ENCODE measurements at places on chromosomes 1 and 21. TPM values are rescaled to one million over a fixed set of nuclear protein-coding genes. Genes with fewer than 3 reads are reported as not detected.
A peak's percentile ranks its signal among the peaks of the same experiment; 100 is the strongest.

DNA sequence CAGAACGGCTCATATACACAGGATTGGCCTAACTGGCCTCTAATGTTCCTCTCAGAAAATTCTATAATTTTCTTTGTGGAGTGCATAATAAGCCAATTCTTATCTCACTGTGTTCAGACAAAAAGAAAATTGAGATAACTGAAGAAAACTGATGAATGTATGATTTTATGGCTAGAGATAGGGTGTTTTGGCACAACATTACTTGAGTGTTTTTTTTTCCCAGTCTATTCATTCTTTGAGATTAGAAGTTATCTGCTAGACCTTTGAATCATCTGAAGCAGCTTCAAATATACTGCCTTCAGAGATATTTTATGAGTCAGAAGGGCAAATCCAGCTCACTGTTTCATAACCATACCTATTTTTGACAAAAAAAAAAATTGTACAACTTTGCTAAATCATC is 85.6 kb downstream of the VAV3 start:
- H3K27ac ChIP-seq: no peak overlapping the region
- DNase-seq: no peak
- no peaks in the 10 kb centered on the region for H3K27me3 ChIP-seq
- H3K4me1 ChIP-seq: peaks cover 3% of the 10 kb centered on the region

GRCh38 chr1:90534663-90535295 is 182.3 kb downstream of the BARHL2 start:
- DNase-seq: no peak
- no peaks in the 10 kb centered on the region for H3K27me3 ChIP-seq
- H3K27ac ChIP-seq: no peak overlapping the region
- no peak overlapping the region for H3K4me3 ChIP-seq
- no peaks in the 10 kb centered on the region for H3K4me1 ChIP-seq
- H3K36me3 ChIP-seq: no peaks in the 10 kb centered on the region

DNA sequence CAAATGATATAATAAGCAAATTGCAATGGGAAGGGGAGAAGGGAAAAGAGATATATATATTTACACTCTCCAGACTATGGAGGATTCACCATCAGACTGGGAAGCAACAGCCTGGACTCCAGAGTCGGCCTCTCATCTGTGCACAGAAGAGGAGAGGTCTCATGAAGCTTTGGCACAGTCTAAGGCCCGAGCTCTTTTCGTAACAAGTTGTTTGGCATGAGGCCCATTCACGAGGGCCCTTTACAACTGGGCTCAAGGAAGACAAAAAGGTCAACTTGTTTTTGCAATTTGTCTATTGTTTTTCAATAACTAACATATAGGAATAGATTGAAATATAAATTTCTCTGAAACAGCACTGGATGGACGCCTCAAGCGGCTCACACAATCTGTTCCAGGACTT is 66.7 kb upstream of the AJAP1 start:
- H3K36me3 ChIP-seq: no peaks in the 10 kb centered on the region
- no peaks in the 10 kb centered on the region for H3K4me1 ChIP-seq
- no peak overlapping the region for H3K27ac ChIP-seq
- H3K4me3 ChIP-seq: no peak overlapping the region
- no peak for DNase-seq

DNA sequence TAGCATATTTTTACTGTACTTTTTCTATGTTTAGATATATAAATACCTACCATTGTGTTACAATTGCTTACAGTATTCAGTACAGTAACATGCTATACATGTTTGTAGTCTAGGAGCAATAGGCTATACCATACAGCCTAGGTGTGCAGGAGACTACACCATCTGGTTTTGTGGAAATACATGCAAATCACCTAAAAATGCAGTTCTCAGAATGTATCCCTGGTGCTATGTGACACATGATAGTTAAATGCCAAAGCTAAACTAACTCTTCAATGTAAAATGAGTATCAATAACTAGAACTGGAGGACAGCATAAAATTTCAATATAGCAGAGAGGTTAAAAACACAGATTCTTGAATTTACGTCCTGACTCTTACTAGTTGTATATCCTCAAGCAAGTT is 14.8 kb downstream of the NUCKS1 start:
- no peak overlapping the region for H3K27ac ChIP-seq
- H3K4me3 ChIP-seq: no peak overlapping the region
- H3K36me3 ChIP-seq: peaks cover 22% of the 10 kb centered on the region
- no peaks in the 10 kb centered on the region for H3K27me3 ChIP-seq

GRCh38 chr1:117401761-117402160 is 34.5 kb downstream of the MAN1A2 start:
- no peaks in the 10 kb centered on the region for H3K4me1 ChIP-seq
- H3K27ac ChIP-seq: no peak overlapping the region
- no peaks in the 10 kb centered on the region for H3K36me3 ChIP-seq
- H3K4me3 ChIP-seq: no peak overlapping the region
- DNase-seq: no peak

DNA sequence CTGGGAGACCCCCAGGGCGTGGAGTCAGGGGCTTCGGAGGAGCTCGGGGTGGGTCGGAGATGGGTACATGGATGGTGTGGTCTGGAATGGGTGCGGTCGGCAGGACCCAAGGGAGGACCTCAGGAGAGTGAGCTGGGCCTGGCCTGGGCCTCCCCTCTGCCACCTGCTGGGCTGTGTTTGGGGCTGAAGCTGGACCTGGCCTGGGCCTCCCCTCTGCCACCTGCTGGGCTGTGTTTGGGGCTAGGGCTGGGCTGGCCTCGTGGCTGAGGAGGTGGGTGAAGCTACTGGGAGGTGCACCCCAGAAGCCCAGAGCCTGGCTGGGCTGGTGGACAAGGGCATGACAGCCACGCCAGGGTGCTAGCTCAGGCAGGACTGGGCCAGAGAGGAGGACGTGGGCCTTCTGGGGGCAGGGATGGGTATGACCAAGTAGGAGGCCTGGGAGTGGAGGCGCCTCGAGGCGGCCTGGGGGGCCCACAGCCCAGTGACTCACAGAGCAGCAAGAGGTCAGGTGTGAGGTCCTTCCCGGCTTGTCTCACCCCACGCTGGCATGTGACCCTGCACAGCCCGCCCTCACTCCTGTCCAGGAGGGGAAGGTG is 14.5 kb downstream of the SAMD11 start:
- no peak overlapping the region for H3K4me3 ChIP-seq
- H3K27me3 ChIP-seq: no peaks in the 10 kb centered on the region
- H3K27ac ChIP-seq: no peak overlapping the region
- peaks cover 3% of the 10 kb centered on the region for H3K36me3 ChIP-seq

DNA sequence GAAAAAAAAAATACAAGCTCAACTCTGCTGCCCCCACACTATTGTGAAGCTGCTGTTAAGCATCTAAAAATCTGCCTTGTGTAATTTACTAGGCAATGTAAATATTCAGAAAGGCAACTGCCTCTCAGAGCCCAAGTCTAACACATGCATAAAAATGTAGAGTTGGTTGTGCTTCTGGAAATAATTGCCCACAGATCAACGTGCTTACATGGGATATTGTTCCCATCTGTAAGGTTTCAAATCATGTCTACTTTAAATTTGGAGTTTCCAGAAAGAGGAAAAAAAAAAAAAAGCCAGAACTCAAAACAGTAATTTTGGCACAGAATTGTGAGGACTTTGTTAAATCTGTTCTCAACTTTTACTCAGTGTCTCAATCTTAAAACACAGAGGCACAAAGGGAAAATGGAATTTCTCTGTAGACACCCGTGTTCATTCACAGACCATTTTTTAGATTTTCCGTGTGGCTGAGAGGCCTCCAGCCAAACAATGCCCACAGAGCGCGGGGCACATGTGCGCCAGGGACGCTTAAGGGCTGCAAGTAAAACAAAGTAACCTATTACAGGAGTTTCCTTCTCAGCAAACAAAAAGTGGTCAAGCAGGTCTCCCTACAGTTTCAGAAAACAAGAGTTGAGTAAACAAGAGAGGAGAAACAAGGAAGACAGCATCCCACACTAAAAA is 115.5 kb downstream of the RERE start:
- peaks cover 25% of the 10 kb centered on the region for H3K4me1 ChIP-seq
- no peaks in the 10 kb centered on the region for H3K36me3 ChIP-seq
- H3K4me3 ChIP-seq: peak overlapping the region; percentile 77
- no peaks in the 10 kb centered on the region for H3K27me3 ChIP-seq
- peak; percentile 65 for DNase-seq

- peaks cover 13% of the 10 kb centered on the region for H3K4me1 ChIP-seq
- no peaks in the 10 kb centered on the region for H3K36me3 ChIP-seq
- no peak for DNase-seq
- no peak overlapping the region for H3K27ac ChIP-seq
Measured at GRCh38 chr1:15282810-15283474, 35.9 kb downstream of the FHAD1 start.

GRCh38 chr21:41752231-41752681 is 14.6 kb downstream of the RIPK4 start:
- H3K4me3 ChIP-seq: no peak overlapping the region
- no peaks in the 10 kb centered on the region for H3K27me3 ChIP-seq
- H3K27ac ChIP-seq: no peak overlapping the region
- DNase-seq: peak; percentile 96

GRCh38 chr1:20380616-20381035 is 90.0 kb downstream of the VWA5B1 start:
- peaks cover 34% of the 10 kb centered on the region for H3K27me3 ChIP-seq
- no peaks in the 10 kb centered on the region for H3K36me3 ChIP-seq
- peaks cover 9% of the 10 kb centered on the region for H3K4me1 ChIP-seq
- no peak overlapping the region for H3K4me3 ChIP-seq
- peak; percentile 91 for DNase-seq

- no peaks in the 10 kb centered on the region for H3K27me3 ChIP-seq
- DNase-seq: peak; percentile 93
- H3K36me3 ChIP-seq: no peaks in the 10 kb centered on the region
- H3K27ac ChIP-seq: no peak overlapping the region
- no peak overlapping the region for H3K4me3 ChIP-seq
- H3K4me1 ChIP-seq: peaks cover 13% of the 10 kb centered on the region
Measured at GRCh38 chr1:41476807-41477361, 7.6 kb downstream of the EDN2 start.

DNA sequence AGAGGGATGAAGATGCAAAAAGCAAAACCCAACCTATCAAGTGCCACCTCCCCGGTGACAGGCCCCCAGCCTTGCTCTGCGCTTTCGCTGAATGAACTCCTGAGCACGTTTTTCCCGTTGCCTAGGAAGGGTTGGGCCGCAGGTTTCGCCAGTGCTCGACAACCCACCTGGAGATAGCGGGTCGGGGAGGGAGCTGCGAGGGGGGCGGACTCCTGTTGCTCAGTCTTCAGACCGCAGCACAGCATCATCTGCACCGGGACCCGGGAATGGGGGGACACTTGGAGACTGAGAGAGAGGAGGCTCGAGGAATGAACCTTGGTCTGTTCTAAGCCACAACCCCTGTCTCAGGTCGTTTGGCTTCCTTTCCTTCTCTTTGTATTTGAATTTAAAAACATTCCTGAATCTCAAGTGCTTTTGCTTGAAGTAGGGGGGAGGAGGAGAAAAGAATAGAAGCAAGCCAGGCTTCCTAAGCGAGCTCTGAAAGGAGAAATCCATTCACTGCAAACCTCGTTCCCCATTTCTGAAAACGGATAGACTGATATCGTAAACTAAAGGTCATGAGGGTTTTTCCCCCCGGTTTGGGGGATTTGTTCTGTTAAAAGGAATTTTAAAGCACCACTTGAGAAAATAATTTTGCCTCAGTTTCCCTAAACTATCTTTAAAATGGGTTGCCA is 1.2 kb downstream of the AK5 start:
- H3K4me3 ChIP-seq: peak overlapping the region; percentile 85
- H3K36me3 ChIP-seq: no peaks in the 10 kb centered on the region
- no peak overlapping the region for H3K27ac ChIP-seq
- H3K4me1 ChIP-seq: peaks cover 10% of the 10 kb centered on the region

DNA sequence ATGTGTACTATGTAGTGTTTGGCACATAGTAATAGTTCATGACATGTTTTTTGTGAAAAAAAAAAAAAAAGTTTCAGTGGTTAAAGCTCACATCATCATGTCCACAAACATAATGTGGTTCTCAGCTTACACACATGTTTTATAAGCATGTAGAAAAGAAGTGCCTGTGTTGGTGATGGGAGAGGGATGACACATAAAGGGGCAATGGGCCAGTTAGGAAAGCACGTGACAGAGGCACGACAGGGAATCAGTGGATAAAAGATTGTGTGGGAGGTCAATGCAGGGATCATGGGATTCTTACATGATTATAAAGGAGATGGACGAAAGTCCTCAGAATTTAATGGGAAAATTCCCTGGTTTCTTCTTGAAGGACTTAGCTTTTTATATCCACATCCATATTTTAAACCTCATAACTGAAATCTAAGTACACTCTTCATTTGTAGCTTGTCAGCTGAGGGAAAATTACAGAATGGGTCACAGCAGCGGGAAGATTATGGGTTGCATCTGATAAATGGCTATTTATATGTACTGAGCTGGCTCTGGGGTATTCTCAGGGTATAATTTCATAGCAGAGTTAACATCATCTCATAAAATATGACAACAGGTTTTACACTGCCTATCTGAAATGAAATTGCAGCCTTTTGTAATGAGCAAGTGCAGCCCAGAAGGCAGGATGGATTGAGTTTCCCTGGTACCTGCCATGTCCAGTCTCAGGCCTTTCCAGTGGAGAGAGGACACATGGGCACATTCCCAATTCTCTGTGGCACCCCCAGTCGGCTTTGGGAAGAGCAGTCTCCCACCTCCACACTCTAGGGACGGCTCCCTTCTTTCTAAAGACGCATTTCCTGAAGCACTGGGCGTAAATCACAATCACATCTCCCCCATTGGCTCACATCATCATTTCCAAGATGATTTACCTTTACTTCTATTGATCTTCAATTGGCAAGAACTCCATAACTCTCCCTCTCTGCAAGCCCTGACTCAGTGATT is 42.3 kb upstream of the NHLH2 start:
- no peak overlapping the region for H3K4me3 ChIP-seq
- no peak for DNase-seq
- H3K27me3 ChIP-seq: peaks cover 3% of the 10 kb centered on the region
- no peaks in the 10 kb centered on the region for H3K4me1 ChIP-seq
- H3K27ac ChIP-seq: no peak overlapping the region
- no peaks in the 10 kb centered on the region for H3K36me3 ChIP-seq

DNA sequence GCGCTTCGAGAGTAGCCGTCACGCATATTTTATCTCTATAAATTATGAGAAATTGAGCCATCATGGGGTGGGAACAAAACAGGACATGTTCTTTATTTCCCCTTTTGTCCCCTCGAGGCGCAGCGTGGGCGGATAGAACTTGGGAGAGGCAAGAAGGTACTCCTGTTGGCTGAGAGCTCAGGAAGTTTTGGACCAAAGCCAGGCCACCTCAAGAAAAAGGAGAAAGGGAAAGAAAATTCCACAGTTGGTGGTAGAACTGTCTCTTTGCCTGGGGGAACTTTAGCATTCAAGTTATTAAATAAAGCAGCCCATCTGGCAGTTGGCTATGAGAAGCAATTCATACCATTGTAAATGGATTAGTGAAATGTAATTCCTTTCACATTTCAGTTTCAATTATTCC is 76.4 kb upstream of the DSCAM start:
- H3K27me3 ChIP-seq: no peaks in the 10 kb centered on the region
- DNase-seq: no peak
- no peaks in the 10 kb centered on the region for H3K36me3 ChIP-seq
- H3K4me1 ChIP-seq: no peaks in the 10 kb centered on the region

GRCh38 chr1:42742141-42742540 is 2.1 kb upstream of the CLDN19 start:
- DNase-seq: peak; percentile 60
- no peak overlapping the region for H3K4me3 ChIP-seq
- H3K27me3 ChIP-seq: no peaks in the 10 kb centered on the region

Gene CRYAA
- not detected for total RNA-seq

Gene CD52
- total RNA-seq: not detected

Gene ADGRL2
- 55.4 TPM for total RNA-seq

Gene MYOM3
- total RNA-seq: not detected

Gene CD55
- 5.6 TPM for total RNA-seq

Gene NBL1
- total RNA-seq: 114 TPM

Gene NFASC
- total RNA-seq: 36.9 TPM

Gene RGS8
- total RNA-seq: not detected

Gene CLCA1
- total RNA-seq: not detected

Gene RPAP2
- total RNA-seq: 8.7 TPM

Measured in osteoblast (primary cell).